Colonic mucosa (tissue), 4 donors: ENCODE measurements at places on chromosomes 13 and 19.

- no peak for DNase-seq
These were observed 86.3 kb downstream of the RNASEH2B start for GRCh38 chr13:50995854-50996253.

DNA sequence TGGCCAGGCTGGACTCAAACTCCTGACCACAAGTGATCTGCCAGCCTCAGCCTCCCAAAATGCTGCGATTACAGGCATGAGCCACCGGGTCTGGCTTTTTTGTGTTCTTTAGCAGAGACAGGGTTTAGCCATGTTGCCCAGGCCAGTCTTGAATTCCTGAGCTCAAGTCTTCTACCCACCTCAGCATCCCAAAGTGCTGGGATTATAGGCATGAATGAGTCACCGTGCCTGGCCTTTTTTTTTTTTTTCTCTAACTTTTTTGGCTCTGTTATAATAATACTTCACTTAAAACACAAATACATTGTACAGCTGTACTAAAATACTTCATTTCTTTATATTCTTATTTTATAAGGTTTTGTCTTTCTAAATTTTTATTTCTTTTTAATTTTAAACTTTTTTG is 599.5 kb upstream of the PCDH9 start:
- no peak for DNase-seq

DNA sequence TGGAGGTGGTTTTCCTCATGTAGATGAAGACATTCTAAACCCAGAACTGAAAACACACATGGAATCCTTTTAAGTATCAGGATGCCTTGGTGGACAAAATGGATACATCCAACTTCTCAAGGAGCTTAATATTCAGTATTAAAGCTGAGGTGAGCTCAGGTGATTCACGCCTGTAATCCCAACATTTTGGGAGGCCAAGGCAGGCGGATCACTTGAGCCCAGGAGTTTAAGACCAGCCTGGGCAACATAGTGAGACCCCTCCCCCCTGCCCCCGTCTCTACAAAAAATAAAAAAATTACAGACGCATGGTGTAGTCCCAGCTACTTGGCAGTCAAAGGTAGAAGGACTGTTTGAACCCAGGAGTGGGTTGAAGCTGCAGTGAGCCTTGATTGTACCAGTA is 28.8 kb downstream of the DPRX start:
- no peak for DNase-seq

DNA sequence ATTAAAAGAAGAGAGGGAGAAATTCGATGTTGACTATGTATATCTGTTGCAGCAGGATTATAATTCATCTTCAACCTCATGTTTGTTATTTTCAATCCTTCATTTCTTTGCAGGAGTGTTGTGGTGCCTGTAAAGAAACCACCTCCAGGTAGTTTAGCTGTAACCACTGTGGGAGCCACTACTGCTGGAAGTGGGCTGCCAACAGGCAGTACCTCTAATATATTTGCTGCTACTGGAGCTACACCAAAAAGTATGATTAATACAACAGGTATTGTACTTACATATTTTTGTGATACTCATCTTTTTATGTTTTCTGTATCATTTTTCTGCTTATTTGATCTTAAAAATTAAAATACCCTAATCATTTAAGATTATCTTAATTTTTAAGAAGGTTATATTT is 266.5 kb downstream of the NBEA start:
- no peak for DNase-seq

GRCh38 chr19:542173-542866 is 1.5 kb upstream of the GZMM start:
- no peak for DNase-seq

DNA sequence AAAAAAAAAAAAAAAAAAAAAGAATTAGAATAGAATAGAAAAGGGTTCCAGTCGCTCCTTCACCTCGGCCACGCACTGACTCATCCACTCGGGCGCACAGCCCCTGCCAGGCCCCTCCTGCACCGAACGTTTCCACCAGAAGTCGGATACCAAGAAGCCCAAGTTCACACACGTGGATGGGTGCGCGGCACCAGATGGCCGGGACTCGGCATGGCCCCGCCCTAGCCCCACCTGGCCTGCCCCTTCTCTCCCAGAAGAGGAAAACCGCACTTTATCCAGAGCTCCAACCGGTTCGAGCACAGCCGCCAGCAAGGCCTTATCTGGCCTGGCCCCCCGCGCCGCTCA is 5.9 kb downstream of the PRR36 start:
- no peak for DNase-seq

GRCh38 chr19:55160128-55160985 is 2.8 kb upstream of the TNNI3 start:
- peak; percentile 92 for DNase-seq

GRCh38 chr19:15198951-15199660 is 1.7 kb downstream of the NOTCH3 start:
- DNase-seq: no peak

DNA sequence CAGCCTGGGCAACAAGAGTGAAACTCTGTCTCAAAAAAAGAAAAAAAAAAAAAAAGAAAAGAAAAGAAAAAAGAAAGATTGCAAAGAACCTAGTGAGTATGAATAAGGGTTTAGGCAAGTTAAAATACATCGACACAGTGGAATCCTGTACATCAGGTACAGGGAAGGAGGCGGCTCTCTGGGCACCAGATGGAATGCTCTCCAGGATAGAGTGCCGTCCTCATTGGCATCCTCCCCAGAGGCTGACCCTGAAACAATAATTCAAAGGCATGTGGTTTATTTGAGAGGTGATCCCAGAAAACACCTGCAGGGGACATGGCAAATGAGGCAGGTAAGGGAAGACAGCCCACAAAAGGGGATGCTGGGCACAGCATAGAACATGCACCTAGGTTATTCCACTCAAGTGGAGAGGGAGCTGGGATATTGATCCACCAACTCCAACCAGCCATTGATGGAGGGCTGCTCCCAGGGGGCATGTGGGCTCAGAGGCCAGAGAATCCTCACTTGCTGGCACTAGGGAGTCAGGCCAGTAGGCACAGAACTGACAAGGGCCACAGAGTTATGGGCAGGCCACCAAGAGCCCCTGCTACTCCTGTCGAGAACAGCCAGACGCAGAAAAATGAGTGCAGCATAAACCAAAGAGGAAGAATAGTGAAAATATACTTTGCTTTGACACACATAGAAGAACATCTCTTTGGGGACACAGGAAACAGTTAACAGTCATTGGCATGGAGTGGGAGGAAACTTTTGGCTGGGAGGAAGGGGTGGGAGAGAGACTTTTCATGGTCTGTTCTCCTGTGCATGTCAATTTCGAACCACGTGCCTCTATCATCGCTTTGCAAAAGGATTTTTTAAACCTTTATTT is 4.2 kb downstream of the TSPAN16 start:
- DNase-seq: no peak

GRCh38 chr19:45677351-45678230 is 9.6 kb downstream of the GIPR start:
- peak; percentile 96 for DNase-seq

DNA sequence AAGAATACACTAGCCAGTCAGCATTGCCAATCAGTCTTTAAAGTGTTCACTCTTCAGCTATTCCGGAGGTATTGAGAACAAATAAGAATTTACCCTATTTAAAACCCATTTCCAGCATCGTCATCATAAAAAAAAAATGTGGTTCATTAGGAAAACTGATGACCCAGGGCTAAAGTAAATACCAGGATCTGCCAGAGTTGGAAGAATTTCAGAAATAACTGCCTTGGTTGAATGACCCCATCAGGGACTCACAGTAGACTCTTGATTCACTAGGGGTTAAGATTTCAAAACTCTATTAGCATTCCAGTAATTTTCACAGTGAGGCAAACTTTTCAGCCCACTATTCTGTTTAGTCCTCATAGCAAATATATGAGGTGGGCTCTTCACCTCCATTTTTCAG is 377.0 kb downstream of the ITGBL1 start:
- DNase-seq: no peak

DNA sequence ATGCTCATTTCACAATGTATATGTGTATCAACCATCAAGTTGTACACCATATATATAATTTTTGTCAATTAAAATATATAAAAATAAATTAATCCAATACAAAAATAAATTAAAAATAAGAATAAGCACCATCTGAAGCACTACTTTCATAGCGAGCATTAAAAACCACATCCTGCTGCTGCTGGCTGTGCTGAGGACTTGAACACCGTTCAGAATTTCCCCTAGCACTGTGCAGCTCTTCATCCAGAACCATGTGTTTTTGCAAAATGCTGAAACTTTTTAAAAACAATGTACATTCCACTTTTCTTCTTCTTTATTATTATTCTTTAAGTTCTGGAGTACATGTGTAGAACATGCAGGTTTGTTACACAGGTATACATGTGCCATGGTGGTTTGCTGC is 40.0 kb upstream of the FOXO1 start:
- no peak for DNase-seq

DNA sequence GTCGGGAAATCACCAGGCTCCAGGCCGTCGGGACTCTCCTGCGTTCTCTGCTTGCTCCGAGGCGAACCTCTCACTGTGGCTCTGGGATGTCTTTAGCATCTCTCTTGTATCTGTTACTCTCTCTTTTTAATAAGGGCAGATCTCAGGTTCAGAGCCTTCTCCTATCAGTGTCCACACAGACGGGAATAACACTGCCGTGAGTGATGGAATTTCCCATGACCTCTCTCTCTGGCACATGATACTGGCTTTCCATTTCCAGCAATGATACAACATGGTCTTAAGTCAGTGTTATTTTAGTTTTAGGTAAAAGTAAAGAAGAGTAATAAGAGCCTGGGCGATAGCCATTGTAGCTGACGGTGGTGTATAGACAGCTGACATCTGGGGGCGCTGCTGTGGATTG is 9.3 kb downstream of the ZNF444 start:
- no peak for DNase-seq

GRCh38 chr13:44651724-44652123 is 75.6 kb upstream of the TSC22D1 start:
- no peak for DNase-seq

GRCh38 chr19:44850641-44851109 is 4.6 kb downstream of the NECTIN2 start:
- no peak for DNase-seq

- no peak for DNase-seq
These were observed 23.5 kb downstream of the COL5A3 start for GRCh38 chr19:9986787-9987281.

GRCh38 chr19:47226426-47227351 is 4.3 kb downstream of the BBC3 start:
- peak; percentile 95 for DNase-seq

DNA sequence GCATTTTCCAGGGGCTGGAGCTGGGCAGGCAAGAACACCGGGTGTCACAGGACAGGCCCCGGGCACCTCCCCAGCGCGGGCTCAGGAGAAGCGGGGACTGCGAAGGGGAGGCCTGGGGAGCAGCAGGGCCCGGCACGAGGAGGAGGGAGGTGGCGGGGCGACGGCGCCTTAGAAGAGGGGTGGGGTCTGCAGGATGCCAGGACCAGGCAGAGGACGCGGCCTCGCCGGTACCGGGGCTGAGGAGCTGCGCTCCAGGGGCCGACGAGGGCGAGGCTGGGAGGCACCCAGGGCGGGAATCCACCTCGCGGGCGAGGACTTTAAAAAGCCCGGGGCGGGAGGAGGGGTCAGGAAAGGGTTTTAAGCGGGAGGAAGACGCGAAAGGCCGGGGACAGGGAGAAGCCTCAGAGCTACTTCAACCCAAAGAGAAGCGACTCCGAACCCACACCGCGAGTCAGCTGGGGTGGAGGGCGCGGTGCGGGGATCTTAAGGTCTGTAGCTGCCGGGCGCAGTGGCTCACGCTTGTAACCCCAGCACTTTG is 665 bp downstream of the ZNF347 start:
- peak; percentile 52 for DNase-seq

DNA sequence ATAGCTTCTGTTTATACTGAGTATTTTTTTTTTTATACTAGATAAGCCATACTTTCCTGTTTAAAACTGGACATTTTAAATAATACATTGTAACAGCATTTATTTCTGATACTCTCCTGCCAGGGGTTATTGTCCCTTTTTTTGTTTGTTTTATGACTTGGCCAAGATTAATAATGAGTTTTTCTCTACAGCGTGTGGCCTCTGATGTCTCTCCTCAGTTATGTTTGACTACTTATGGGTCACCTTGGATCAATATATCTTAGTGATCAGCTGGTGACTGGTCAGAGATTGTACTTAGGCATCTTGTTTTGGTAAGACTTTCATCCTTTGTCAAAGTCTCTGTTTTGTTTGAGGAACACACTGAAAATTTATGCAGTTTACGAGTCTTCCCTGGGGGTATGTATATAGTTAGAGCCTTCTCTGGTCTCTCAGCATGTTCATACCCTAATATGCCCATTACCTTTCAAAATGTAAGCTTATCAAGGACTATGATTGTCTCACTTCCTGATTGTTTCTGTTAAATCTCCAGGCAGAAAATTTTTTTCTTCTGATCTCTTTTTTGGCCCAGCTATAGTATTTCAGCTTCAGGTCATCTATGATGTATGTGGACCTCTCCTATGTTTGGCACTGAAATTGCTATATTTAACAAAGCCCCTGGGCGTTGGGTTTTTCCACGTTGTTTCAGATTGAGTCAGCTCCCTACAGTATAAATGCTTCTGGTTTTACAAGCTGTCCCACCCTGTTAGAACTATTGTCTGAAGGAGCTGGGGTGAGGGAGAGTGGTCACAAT is 87.9 kb downstream of the URI1 start:
- no peak for DNase-seq

GRCh38 chr13:48908381-48909055 is 67.2 kb upstream of the FNDC3A start:
- no peak for DNase-seq

DNA sequence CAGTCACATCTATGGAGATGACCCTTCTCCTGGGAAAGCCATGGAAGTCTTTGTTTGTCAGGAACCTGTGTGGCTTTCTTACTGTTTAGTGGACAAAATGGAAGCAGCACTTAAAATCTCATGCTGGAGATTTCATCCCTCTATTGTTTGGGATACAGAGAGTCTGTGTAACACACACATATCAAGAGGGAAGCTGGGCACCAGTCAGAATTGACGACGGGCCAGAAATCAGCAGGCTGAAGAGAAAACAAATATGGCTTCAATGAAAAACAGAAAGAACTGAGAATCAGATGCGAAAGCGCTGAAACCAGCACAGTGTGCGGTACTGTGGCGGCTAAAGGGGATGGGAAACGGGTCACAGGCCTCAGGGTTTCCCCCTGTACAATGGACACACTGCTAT is 72.2 kb upstream of the WASF3 start:
- no peak for DNase-seq

- DNase-seq: no peak
These were observed 525.3 kb downstream of the DIAPH3 start for GRCh38 chr13:59638404-59638803.

DNA sequence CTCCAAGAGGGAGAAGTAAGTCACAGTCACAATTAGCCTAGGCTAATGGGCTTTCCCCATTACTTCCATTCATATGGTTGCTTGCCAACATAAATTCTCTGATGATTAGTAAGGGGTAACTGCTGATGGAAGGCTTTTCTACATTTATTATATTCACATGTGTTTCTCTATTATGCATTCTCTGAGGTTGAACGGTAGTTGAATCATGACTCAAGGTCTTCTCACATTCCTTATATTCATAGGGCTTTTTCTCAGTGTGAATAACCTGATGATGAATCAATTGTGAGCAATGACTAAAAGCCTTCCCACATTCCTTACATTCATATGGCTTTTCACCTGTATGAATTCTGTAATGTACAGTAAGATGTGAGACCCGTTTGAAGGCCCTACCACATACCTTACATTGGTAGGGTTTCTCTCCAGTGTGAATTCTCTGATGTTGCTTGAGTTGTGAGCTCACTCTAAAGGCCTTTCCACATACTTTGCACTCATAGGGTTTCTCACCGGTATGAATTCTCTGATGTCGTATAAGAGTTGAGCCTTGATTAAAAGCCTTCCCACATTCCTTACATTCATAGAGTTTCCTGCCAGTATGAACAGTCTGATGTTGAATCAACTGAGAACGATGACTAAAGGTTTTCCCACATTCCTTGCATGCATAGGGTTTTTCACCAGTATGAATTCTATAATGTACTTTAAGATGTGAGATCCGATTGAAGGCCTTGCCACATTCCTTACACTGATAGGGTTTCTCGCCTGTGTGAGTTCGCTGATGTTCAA is 9.3 kb downstream of the ZNF582 start:
- no peak for DNase-seq
